ENCODE measurements at places on chromosomes 11 and 22. TPM values are rescaled to one million over a fixed set of nuclear protein-coding genes. Genes with fewer than 3 reads are reported as not detected.

C11orf42 gene
- not detected for total RNA-seq

LDLRAD3 gene
- 1.9 TPM for total RNA-seq

PGGHG gene
- total RNA-seq, result 7.9 TPM

UBE4A gene
- 13.3 TPM for total RNA-seq

EHF gene
- total RNA-seq, result not detected

HPS4 gene
- total RNA-seq, result 43.8 TPM

BACE1 gene
- 4.5 TPM for total RNA-seq

C22orf42 gene
- total RNA-seq, result not detected

TRIM49 gene
- total RNA-seq, result not detected

SLC25A18 gene
- not detected for total RNA-seq

CASP5 gene
- not detected for total RNA-seq

PRRG4 gene
- 2.6 TPM for total RNA-seq

KCTD17 gene
- 29.0 TPM for total RNA-seq

PPP2R5B gene
- 13.2 TPM for total RNA-seq

CALCA gene
- not detected for total RNA-seq

C11orf21 gene
- not detected for total RNA-seq

DEFB131B gene
- total RNA-seq, result not detected

ANGPTL5 gene
- not detected for total RNA-seq

SCGB1A1 gene
- total RNA-seq, result not detected

EMID1 gene
- 0.37 TPM for total RNA-seq

TIMP3 gene
- 0.14 TPM for total RNA-seq

MLC1 gene
- not detected for total RNA-seq

CRYAB gene
- total RNA-seq, result 2.4 TPM

PDE2A gene
- total RNA-seq, result 1.5 TPM

CCDC87 gene
- 0.61 TPM for total RNA-seq

LDHAL6A gene
- not detected for total RNA-seq

PLEKHB1 gene
- total RNA-seq, result not detected

TMEM121B gene
- 0.17 TPM for total RNA-seq

HTR3A gene
- not detected for total RNA-seq

GAS2L1 gene
- total RNA-seq, result 18.5 TPM

TOMT gene
- not detected for total RNA-seq

OR2AT4 gene
- not detected for total RNA-seq

CD3E gene
- not detected for total RNA-seq

GRIK4 gene
- total RNA-seq, result not detected

OVCH2 gene
- total RNA-seq, result not detected

CYTH4 gene
- total RNA-seq, result 1.3 TPM

CHRM1 gene
- not detected for total RNA-seq

All from Caki2 (cell line).